ENCODE measurements at places on chromosomes 3 and 15.

GRCh38 chr3:192892981-192893700 lies 24.5 kb downstream of the MB21D2 start:
- no peak for DNase-seq

DNA sequence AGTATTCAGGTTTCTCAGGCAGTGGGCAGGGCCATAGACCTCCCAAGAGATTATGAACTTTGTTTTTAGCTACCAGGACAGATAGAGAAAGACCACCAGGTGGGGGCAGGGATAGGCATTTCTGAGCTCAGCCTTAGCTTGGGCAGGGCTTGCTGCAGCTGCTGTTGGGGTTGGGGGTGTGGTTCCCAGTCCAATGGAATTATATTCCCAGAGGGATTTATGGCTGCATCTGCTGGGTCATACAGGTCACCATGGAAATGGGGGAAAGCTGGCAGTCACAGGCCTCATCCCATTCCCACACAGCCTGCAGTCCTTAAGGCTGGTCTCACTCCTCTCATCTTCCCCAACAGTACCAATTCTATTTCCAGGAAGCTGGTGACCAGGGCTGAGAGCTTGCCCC lies 144.6 kb upstream of the ZPLD1 start:
- no peak for DNase-seq

DNA sequence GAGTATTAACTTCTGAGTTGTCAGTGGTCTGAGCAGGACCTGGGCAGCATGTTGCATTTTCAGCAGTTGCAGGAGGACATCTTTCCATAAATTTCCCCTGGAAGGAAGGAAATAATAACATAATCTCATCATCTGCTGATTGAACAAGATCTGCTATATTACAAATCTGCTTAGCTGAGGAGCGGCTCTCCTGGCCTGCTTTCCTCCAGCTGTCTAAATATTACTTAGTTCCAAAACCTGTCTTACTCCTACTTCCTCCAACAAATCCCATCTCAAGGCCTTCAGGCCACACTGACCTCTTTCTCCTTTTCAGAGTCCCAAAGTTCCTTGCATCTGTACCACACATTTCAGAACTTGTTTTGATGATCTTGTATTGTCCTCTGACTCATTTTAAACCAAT lies 364.4 kb upstream of the MCTP2 start:
- no peak for DNase-seq

DNA sequence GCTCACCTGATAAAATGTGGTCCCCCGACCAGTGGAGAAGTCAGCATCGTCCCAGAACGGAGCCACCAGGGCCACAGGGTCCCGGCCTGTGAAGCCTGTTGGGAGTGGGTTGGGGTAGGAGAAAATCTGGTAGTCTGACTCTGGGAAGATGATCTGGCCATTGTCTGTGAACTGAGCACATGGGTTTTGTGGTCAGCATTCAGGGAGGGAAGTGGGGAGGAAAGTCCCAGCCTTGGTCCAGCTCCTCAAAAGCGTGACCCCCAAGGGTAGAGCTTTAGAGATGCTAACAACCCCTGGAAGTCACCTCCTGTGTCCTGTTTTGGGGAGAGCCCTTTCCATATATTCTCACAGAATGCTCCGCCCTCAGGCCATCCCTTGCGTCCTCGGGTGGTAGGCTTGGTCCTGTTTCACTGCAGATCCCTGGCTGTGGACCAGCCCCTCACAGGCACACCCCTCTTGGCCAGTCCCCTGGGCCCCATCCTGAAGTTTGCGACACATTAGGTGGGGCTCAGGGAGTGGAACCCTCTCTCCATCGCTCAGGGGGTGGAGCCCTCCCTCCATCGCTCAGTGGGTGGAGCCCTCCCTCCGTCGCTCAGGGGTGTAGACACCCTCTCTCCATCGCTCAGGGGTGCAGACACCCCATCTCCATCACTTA lies 40.0 kb downstream of the MUC4 start:
- no peak for DNase-seq

All from gastrocnemius medialis (tissue), 4 donors.